GM12864 (cell line): ENCODE measurements at places on chromosomes 1 and 21.

DNA sequence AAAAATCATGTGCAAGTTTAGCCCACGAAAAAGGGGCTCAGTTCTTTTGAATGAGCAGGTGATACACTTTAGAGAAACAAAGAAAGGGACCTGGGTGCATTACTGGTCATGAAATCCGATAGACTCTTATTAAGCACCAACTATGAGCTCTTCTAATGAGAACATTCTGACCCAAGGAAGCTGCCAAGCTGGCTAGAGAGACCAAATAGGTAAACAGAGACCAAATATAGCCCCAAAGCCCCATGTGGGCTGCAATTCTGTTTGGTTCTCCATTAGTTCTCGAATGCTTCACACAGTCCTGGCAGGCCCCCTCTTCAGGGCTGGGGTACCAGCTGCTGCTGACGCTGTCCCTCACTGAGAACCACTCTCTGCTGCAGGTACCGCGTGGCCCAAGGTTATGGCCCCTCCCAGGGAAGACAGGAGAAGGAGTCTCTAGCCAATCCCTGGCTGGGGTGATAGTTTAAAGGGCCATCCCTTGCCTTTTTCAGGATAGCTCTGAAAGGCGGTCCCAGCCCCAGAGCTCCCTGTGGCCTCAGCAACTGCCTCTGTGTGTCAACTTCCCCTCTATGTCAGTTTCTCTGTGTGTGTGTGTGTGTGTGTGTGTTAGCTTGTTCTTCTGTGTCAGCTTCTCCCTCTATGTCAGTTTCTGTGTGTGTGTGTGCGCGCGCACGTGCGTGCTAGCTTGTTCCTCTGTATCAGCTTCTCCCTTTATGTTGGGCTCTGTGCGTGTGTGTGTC lies 7.1 kb upstream of the UBXN10 start:
- no peak for DNase-seq

DNA sequence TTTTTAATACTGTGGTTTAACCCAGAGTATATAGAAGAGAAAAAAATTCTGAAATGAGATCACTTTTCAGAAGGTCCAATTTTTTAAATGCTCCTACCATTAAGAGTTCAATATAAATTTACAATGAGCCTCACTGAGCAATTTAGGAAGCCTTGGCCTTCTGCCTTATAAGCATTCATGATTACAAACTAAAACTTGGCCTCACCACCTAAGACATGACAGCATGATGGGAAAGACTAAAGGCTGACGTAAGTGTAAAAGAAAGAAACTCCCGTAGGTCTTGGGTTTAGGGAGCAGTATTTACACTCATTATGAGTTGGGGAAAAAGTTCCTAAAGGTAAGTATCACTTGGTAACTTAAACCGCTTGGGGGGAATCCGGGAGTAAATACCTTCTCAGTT lies 70.7 kb upstream of the ESRRG start:
- DNase-seq = no peak

DNA sequence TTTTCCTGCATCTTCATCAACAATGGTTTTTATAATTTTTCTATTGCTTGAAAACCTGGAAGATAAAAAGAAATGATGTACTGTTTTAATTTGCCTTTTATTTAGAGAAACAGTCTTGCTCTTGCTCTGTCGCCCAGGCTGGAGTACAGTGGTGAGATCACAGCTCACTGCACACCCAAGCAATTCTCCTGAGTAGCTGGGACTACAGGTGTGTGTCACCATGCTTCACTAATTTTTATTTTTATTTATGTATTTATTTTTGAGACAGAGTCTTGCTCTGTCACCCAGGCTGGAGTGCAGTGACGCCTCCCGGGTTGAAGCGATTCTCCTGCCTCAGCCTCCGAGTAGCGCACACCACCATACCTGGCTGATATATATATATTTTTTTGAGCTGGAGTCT lies 43.0 kb upstream of the RPL11 start:
- DNase-seq = no peak

- DNase-seq = no peak
Observed at GRCh38 chr1:54606096-54606989, 17.0 kb downstream of the FAM151A start.

DNA sequence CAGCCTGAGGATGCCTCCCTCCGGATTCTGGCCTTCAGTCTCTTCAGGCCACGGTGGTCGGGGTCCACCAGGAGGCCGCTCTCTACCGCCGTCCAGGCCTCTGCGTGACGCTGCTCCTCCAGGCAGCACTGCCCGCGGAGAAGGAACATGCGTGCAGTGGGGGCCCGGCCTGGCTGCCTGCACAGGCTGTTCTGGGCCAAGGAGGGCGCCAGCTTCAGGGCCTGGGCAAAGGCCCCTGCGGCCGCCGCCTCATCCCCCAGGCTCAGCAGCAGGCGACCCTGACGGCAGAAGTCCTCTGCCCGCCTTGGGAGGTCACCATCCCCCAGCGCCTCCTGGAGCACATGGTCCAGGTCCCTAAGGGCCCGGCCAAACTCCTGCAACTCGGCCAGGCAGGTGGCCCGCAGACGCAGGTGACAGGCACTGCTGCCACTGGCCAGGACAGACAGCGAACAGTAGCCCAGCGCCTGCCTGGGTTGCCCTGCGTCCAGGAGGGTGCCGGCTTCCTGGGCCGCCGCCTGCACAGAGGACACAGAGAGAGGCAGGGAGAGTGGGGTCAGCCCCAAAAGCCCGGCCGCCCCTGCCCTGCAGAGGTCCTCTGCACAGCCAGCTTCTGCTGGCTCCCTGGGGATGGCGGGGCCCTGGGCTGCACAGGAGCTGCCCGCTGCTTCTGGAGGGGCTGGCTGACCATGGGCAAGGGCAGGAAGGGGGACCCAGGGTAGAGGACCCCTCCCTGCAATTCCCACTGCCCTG lies 8.7 kb upstream of the MMEL1 start:
- no peak for DNase-seq

- no peak for DNase-seq
Observed at GRCh38 chr21:25733859-25734653, 648 bp downstream of the ATP5PF start.

- peak; percentile 42 for DNase-seq
Observed at GRCh38 chr1:9315411-9316079, 22.9 kb downstream of the SPSB1 start.

GRCh38 chr1:8989821-8990220 lies 36.4 kb downstream of the SLC2A7 start:
- no peak for DNase-seq

GRCh38 chr21:31354122-31354521 lies 10.1 kb upstream of the TIAM1 start:
- no peak for DNase-seq

GRCh38 chr1:65846866-65847265 lies 54.2 kb downstream of the PDE4B start:
- DNase-seq = no peak

DNA sequence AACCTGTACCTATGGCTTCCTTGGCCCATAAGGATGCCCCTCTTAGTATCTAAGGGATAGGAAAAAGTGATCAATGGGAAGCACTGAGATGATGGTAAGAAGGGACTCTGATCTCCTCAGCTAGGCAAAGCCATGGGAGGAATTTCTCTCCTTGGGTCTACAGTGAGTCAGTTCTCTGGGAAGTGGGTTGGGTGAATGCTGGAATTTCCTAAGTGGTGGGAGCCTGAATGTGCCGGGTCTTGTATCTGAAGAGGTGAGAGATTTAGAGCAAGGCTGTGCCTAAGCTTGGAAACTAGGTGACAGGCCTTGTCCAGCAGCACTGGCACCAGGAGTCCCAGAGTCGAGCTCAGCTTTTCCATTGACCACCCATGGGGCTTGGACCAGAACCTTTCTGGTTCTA lies 96.3 kb upstream of the SLC2A1 start:
- no peak for DNase-seq

GRCh38 chr21:24418671-24419070 lies 1188.6 kb downstream of the MRPL39 start:
- DNase-seq = no peak

DNA sequence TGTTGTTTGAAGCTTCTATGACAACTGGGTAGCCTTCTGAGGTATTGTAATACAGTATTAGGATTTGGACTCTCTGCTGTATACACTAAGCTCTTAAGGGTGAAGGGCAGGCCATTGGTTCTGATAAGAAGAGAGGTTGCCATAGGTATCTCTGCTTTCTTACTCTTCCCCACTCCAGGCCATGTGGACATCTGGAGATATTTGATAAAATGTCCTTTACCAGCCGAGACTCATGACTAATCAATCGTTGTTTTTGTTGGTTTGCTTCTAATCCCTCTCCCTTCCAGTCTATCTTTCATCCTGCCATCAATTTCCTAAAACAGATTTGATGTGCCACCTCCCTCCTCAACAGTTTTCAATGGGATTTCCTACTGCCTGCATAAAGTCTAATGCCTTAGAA lies 64.6 kb upstream of the WDR26 start:
- DNase-seq = no peak

- no peak for DNase-seq
Observed at GRCh38 chr1:181180407-181181031, 92.0 kb downstream of the IER5 start.

- no peak for DNase-seq
Observed at GRCh38 chr1:43396059-43396458, 6.4 kb downstream of the SZT2 start.

DNA sequence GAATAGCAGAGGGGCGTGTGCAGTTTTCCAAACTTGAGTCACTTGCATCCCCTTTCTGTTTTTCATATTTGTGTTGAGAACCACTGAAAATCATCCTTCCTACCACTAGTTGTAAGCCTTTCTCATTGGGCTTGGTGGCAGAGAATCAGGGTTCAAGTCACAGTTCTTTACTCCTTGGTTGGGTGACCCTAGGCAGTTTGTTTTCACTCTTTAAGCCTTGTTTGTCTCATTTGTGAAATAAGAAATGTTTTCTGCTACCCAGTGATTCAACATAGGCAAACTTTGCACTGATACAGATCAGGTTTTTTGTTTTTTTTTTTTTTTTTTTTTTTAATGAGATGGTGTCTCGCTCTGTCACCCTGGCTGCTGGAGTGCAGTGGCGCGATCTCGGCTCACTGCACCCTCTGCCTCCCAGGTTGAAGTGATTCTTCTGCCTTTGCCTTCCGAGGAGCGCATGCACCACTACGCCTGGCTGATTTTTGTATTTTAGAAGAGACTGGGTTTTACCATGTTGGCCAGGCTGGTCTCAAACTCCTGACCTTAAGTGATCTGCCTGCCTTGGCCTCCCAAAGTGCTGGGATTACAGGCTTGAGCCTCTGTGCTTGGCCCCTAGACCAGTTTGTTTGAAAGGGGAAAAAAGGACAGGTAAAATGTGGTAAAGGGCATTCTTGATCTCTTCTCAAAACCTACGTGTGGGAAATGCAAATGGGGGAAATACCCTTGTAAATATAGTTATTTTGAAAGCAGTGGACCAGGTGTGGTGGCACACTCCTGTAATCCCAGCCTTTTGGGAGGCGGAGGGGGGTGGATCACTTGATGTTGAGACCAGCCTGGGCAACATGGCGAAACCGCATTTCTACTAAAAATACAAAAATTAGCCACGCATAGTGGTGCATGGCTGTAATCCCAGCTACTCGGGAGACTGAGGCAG lies 3.2 kb downstream of the CLIC4 start:
- no peak for DNase-seq

DNA sequence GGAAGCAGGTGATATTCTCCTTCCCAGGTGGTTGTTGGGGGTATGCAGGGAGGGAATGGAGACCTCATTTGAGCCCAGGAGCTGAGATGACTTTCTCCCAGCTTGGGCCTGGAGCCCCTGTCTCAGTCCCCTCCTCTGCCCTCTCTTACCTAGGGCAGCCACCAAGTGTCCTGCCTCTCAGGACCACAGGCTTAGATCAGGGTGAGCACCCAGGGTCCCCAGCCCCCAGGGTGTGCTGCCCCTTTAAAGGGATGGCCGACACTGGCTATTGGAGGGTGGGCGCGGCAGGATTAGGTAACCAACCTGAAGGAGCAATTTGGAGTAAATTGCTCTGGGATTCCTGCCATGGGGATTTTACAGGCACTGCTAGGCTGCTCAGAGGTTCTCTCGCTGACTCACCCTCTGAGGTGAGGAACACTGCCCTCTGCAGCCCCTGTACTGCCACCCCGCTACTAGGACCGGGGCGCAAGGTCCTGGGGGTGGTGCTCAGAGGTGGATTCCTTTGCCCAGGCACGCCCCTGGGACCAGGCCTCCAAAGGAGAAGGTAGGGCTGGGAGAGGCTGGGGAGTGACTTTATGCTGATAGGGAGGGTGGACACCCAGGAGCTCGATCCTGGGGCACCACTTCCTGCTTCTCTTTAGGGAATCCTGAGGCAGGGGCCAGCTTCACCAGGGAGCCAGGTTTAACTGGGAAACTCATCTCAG lies 1.5 kb downstream of the RPS6KA1 start:
- no peak for DNase-seq
